ENCODE measurements at places on chromosomes 1 and 21. TPM values are rescaled to one million over a fixed set of nuclear protein-coding genes. Genes with fewer than 3 reads are reported as not detected.

The NOTCH2 gene
- 20.1 TPM for total RNA-seq

- DNase-seq, result no peak
Measured at GRCh38 chr1:18812453-18812939, 47.0 kb downstream of the TAS1R2 start.

- no peak for DNase-seq
Measured at GRCh38 chr1:175116903-175117302, 49.3 kb downstream of the TNN start.

DNA sequence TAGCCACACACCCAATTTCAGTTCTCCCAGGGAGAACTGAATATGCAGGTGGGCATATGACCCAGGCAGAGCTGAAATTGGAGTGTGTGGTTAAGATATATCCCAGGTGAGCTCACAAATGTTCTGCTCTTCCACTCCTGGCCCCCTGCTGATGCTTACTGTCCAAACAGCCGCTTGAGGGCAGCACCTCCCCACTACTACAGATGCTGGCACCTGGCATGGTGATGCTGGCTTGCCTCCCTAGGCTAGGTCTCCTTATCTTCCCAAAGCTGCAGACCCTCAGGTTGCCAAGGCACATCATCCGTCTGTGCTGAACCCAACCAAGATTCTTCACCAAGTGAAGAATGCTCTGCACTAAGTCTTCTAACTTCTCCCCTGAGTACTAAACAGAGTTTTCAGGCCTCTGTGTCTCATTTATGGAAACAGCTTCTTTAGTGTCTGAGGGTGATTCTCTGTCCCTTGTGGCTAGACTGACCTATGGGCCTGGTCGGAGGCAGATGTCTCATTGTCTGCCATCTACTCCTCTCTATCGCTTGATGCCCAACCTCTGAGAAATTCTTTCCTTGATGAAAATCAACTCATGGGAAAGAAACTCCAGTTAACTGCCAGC is 27.2 kb downstream of the XCL1 start:
- DNase-seq, result peak; percentile 83

GRCh38 chr1:37699147-37699546 is 6.8 kb downstream of the CDCA8 start:
- DNase-seq, result no peak

GRCh38 chr1:117605164-117605773 is 579 bp upstream of the TENT5C start:
- peak; percentile 71 for DNase-seq

The HCRTR1 gene
- total RNA-seq, result 0.46 TPM

- DNase-seq, result no peak
Measured at GRCh38 chr1:213326281-213327016, 275.4 kb downstream of the RPS6KC1 start.

- no peak for DNase-seq
Measured at GRCh38 chr1:41498391-41498790, 13.9 kb upstream of the EDN2 start.

- DNase-seq, result no peak
Measured at GRCh38 chr1:46645815-46646214, 22.3 kb downstream of the ATPAF1 start.

- DNase-seq, result no peak
Measured at GRCh38 chr1:193365966-193366365, 179.6 kb upstream of the B3GALT2 start.

DNA sequence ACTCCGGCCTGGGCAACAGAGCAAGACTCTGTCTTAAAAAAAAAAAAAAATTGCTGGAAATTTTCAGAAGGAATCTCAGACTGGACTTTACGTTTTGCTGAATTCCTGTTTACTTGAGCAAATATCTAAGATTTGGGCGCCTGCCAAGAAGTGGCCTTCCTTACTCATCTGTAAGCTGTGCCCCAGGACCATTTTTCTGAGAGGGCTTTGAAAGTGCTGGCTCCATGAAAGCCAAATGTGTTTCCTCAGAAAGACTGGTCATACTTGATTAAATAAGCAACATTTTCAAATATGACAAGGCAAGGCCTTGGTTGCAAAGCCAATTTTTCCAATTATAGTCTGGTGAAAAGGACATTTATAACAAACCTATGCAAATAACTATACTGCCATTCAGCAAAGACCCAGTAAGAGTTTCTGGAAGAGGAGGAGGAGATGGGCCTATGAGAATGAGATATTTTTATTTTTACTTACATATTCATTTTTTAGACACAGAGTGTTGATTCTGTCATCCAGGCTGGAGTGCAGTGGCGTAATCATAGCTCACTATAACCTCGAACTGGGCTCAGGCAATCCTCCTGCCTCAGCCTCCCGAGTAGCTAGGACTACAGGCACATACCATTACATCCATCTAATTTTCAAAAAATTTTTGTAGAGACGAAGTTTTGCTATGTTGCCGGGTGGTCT is 56.3 kb upstream of the HTR1D start:
- DNase-seq, result no peak

DNA sequence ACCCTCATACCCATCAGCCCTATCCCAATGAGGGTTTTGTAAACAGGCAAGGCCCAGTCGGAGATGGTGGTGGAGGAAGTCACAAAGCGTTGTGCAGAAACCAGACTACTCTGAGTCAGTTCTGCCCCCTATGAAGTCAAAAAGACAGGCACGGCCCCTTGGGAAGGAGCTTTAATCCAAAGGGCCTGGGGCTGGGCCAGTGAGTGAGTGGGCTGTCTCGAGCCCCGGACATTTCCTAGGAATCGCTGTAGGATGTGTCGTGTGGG is 442 bp upstream of the AHCYL1 start:
- DNase-seq, result no peak

- no peak for DNase-seq
Measured at GRCh38 chr1:65153635-65154034, 5.6 kb downstream of the AK4 start.

DNA sequence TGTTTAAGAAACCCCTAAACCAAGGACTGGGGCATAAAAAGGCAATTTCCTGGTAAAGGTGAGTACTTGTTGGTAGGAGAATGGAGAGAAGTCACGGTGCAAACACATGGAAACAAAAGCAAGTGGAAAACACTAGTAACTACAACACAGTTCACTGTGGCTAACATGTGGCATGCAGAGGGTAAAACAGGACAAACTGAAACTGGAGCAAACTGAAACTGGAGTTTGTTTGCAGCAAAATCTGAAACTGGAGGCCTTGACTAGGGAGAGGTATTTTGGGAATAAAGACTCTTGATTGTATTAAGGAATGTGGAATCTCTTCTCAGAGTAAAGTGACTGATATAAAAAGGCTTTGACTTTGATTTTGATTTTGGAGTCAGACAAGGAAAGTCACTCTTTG is 376.3 kb upstream of the PRMT6 start:
- no peak for DNase-seq

GRCh38 chr1:187987236-187987776 is 1158.6 kb downstream of the PLA2G4A start:
- DNase-seq, result no peak

GRCh38 chr1:227712648-227713047 is 22.5 kb downstream of the JMJD4 start:
- DNase-seq, result no peak

- DNase-seq, result no peak
Measured at GRCh38 chr1:160251687-160252526, 10.4 kb downstream of the DCAF8 start.

The ATP1A1 gene
- total RNA-seq, result 255 TPM

DNA sequence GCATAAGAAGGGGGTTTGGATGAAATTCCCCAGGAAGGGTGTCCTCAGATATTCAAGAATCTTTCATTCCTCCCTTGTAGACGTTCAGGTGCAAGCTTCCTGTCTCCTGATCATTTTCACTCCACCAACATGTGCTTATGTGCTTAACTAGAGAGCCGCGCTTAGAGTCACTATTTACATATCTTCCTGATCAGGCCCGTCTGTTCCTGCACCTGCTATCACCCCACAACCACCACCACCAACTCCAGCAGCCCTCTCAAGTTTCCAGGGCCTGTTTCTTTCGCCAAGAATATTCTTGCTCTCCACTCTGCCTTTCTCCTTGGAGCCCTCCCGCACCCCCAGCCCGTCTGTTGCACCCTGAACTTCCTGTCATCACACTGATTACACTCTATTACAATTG is 113.4 kb downstream of the SPSB1 start:
- DNase-seq, result no peak

- no peak for DNase-seq
Measured at GRCh38 chr1:164678136-164678700, 119.2 kb downstream of the PBX1 start.

The INKA2 gene
- 28.4 TPM for total RNA-seq

GRCh38 chr1:217535601-217536377 is 95.1 kb downstream of the GPATCH2 start:
- no peak for DNase-seq

- no peak for DNase-seq
Measured at GRCh38 chr1:196355206-196355786, 252.9 kb downstream of the KCNT2 start.

GRCh38 chr1:55612988-55613387 is 397.8 kb upstream of the USP24 start:
- no peak for DNase-seq

The PGBD2 gene
- total RNA-seq, result 2.8 TPM

- no peak for DNase-seq
Measured at GRCh38 chr1:66764994-66765578, 12.8 kb downstream of the DYNLT5 start.

The ANGPTL7 gene
- 0.89 TPM for total RNA-seq

The APCS gene
- 0.32 TPM for total RNA-seq

- no peak for DNase-seq
Measured at GRCh38 chr1:198072177-198072576, 84.6 kb upstream of the NEK7 start.

DNA sequence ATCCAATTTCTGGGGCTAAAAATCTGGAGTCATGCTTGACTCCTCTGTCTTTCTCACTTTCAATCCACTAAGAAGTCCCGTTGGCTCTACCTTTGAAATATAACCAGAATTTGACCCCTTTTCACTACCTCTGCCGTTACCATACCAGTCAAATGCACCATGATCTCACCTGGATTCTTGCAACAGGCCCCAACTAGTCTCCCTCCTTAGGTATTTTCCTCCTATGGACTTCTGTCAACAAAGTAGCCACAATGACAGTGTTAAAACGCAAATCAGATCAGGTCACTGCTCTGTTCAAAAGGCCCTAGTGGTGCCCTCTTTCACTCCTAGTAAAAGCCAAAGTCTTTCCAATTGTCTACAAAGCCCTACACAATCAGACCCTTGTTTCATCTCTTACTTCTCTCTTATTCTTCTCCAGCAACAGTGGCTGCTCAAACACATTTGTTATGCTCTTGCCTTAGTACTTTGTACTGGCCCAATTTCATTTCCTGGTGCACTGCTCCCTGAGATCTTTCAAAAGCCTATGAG is 35.7 kb upstream of the AGL start:
- no peak for DNase-seq

DNA sequence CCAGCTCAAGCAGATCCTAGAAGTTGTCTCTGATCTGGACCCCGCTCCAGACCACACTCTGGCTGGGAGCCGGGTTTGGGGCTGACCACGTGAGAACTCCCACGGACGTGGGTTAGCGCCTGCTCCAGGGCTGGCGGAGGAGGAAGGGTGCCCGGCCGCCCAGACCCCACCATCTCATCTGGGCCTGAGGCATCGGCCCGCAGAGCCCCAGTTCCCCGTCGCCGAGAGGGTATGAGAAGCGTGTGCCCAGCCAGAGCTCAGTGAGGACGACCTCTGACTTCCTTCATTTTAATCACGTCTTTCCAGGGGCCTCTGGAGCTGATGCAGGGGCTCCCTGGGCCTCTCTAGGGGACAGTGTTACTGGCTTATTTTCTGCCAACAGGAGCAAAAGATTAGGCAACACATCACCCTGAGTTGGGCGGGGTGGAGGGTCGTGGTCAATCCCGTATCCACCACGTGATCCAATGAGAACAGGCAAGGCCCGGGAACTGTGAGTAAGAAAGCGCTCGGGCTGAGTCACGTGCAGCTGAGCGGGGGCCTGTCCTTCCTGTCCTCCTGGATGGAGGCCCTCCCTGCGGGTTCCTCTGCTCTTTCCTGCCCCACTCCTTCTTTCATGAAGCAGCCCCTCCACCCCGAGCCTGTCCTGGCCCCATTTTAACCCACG is 81.1 kb downstream of the SIK1 start:
- no peak for DNase-seq

- DNase-seq, result no peak
Measured at GRCh38 chr21:35923971-35924370, 136.4 kb downstream of the SETD4 start.

GRCh38 chr1:29408831-29409605 is 172.7 kb downstream of the PTPRU start:
- DNase-seq, result no peak

The VN1R5 gene
- not detected for total RNA-seq

DNA sequence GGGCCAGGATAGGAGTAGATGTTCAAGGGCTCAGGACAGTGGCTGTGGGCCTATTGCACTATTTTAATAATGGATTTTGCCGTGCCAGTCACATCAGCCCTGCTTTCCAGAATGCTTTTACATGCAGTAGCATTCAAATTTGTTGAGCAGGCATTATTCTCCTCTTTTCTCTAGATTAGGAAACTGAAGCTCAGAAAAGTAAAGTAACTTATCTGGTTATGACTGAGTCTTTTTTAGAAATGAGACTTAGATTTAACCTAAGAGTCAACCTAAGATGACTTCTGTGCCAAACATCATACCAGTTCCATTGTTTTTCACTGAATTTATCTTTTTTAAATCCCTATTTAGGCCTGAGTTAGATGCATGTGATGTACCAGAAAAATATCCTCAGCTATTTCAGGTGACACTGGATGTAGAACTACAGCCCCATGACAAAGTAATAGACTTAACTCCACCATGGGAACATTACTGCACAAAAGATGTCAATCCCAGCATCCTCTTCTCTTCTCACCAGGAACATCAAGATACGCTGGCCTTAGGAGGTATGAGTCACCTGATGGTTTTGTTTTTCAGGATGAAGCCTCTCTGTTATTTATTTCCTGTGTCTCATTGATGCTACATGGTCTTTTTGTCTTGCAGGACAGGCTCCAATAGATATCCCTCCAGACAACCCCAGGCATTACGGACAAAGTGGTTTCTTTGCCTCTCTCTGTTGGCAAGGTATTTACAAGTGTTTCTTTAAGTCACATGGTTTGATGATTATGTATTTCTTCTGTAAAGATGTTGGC is 31.4 kb upstream of the LEPR start:
- DNase-seq, result no peak

- peak; percentile 84 for DNase-seq
Measured at GRCh38 chr1:85580872-85581801, 576 bp downstream of the CCN1 start.

The TMEM269 gene
- not detected for total RNA-seq

DNA sequence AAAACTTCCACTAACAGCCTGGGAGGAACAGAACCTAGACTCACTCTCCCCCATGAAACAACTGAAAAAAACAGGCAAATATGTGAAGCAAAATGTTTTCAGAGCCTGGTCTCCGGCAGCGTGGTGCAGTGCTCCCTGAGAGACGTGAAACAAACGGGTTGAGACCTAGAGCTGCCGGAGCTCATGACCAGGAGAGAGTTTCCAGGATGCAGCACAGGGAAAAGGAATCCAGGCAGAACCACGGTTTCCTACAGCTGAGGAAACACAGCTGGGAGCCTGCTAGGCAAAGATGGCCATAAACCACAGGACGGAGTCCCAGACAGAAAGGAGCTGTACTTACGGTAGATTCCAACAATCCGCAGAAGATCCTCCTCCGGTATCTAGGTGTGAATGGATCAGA is 20.2 kb upstream of the SLC19A1 start:
- no peak for DNase-seq

Measured in Right ventricle myocardium superior (tissue), 1 donor.